ENCODE measurements at places on chromosomes 6 and 20.

GRCh38 chr20:50249447-50250388, 59.1 kb downstream of the CEBPB start:
- DNase-seq = no peak

DNA sequence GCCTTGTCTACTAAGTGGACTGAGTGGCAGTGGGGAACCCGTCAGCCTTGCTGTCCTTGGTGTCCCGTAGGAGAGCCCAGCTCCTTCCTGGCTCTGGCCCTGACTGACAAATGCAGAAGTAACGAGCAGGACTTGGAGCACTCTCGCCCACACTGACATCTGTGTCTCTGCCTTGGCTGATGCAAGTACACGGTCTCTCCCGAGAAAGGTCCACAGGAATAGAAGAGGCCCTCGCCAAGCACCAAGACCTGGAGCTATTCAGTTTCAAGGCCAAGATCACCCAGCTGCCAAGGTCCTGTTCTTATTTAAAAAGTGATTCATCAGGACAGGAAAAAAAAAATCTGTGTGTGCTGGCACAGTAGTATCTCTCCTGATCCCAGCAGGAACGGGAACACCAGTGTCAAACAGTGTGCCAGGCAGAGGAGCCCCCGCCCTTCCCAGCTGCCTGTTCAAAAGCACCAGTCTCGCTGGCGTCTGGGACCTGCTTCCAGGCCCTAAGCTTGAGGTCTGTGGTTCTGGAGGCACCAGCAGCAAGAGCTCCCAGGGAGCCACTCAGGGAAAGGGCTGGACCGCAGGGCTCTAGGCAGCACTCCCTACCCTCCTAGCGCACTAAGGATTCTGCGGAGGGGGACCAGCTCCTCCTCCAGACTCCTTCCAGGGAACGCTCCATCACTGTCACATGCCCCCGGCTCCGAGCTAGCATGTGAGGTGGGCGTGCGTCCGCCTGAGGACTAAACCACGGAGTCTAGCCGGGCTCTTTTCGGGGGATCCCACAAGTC, 376.9 kb downstream of the RNGTT start:
- DNase-seq = no peak

DNA sequence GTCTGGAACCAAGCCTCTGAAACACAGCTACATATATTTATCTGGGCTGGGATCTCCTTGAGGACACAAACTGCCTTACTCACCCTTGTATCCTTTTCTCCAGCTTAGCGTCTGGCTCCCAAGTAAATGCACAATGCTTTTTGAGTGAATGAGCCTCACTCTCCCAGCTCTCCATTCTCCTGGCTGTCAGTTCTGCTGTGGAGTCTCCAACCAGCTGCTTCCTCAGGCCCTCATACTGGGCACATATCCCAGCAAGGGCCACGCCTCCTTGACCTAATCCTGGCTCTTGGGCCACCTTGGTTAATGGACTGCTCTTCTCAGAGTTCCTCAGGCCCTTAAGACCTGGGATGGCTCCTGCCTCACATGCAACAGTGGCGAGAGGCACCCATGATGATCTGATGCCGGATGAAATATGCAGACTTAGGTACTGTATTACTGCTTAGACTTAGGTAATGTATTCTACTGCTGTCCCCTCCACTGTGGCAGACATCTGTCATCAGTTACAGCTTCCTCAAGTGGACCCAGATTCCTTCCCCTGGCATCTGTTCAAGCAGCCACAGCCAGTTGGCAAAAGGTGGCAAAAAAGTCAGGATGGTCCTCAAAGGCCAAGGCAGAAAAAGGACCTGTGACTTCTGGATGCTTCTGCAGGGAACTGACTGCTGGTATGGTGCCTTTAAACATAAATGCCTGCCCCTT, 16.5 kb downstream of the SNHG17 start:
- no peak for DNase-seq

- DNase-seq = no peak
Observed at GRCh38 chr6:170100046-170100445, 190.8 kb downstream of the DLL1 start.

DNA sequence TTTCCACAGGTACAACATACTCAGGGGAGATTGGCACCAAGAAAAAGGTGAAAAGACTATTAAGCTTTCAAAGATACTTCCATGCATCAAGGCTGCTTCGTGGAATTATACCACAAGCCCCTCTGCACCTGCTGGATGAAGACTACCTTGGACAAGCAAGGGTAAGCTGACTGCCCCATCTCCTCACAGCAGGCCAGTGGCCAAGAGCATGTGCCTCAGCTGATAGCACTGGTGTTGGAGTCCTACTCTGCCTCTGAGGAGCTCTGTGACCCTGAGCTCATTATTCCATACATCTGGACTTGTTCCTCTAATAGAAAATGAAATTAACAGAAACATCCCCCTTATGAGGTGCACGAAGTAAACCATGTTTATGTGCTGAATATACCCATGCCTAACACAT, 102.8 kb downstream of the MTFR2 start:
- no peak for DNase-seq

GRCh38 chr6:84763886-84764331, 489 bp downstream of the TBX18 start:
- no peak for DNase-seq

DNA sequence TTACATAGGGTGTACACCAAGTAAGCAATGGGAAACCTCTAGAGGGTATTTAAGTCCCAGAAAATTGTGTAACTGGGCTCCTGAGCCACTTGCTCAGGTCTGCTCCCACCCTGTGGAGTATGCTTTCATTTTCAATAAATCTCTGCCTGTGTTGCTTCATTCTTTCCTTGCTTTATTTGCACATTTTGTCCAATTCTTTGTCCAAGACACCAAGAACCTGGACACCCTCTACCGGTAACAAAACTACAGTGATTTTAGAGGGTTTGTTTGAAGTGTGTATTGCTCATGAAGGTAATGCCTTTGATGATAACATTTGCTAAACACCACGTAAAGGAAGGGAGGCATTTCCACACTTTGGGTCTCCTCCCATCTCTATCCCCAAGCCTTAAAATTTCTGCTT, 46.2 kb downstream of the MYB start:
- no peak for DNase-seq

- no peak for DNase-seq
Observed at GRCh38 chr6:162538643-162539064, 188.9 kb downstream of the PRKN start.

Measured in SW 1271 (cell line).